RWPE2 (cell line): ENCODE measurements at places on chromosomes 2 and 18.
A peak's percentile ranks its signal among the peaks of the same experiment; 100 is the strongest.

DNA sequence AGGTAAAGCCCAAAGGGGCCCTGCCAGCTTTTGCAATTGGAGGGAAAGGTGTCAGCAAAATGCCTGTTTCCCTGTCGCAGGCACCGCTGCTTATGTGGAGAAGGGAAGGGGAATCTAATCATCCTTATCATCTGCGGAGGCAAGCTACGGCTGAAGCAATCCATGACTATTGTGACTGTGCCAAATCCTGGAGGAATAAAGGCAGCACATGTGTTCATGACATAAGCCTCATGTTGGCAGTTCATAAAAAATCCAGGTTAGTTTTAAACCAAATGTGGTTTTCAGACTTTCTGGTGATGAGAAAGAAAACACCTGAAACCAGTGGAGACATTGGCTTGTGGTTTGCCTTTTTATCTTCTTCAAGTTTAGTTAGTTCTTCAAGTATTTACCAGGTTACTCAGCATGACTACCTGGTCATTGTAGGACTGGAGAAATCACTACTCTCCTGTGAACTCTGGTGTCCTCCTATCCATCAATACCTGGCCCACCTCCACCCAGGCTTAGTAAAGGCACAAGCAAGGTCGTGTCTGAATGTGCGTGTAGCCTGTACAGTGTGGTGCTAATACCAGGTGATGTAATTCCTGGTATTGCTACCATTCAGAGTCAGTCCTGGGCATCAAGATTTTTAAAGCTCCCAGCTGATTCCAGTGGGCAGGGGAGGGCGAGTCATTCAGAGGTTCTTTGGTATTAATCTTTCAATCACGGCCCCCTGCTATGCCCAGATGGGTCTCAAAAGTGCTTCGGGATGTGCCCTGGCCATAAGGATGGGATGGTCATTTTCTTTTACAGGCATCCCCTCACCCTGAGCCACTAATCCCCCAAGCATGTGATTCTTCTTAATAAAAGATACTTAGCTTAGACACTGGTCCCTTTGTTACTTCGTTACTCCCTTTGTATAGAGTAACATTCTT, 96.8 kb downstream of the TGFA start:
- no peak overlapping the region for H3K27ac ChIP-seq
- no peaks in the 10 kb centered on the region for H3K27me3 ChIP-seq
- no peak for DNase-seq
- no peak overlapping the region for H3K4me3 ChIP-seq

GRCh38 chr2:98902209-98903063, 33.6 kb downstream of the CRACDL start:
- H3K36me3 ChIP-seq: no peaks in the 10 kb centered on the region
- H3K4me1 ChIP-seq: no peaks in the 10 kb centered on the region
- no peak for DNase-seq

GRCh38 chr2:2083113-2083758, 247.8 kb downstream of the MYT1L start:
- DNase-seq: no peak
- no peaks in the 10 kb centered on the region for H3K36me3 ChIP-seq
- no peak overlapping the region for H3K4me3 ChIP-seq
- no peaks in the 10 kb centered on the region for H3K27me3 ChIP-seq
- no peaks in the 10 kb centered on the region for H3K4me1 ChIP-seq

DNA sequence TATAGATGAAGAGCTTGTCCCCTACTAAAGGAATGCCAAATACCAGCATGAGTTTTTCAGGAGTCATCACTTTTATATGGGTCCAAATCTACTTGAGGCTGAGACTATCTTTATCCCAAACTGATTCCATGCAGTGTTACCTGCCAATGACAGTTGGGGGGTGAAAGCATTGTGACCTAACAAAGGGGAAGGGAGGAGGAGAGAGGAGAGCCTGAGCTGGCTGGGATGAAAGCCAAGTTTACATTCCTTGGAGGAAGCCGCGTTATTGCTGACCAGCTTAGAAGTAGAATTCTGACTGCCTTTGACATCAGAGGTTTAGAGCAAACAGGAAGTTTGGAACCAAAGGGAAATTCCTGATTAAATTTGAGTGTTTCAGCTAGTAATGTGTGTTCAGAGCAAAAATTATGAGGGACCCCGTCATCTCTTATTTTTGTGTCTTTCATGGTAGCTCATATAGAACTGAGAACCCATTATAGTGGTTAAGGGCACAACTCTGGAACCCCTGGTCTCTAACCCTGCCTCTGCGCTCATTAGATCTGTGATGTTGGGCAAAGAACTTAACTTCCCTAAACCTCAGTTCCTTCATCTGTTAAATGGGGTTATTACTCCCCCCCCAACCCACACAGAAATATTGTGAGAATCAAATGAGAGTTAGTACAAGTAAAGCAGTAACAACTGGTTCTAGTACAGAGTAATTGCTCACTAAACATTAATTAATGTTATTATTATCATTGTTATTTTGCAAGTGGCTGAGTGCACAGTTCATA, 199.3 kb upstream of the EPAS1 start:
- no peaks in the 10 kb centered on the region for H3K36me3 ChIP-seq
- no peak overlapping the region for H3K4me3 ChIP-seq
- H3K27me3 ChIP-seq: no peaks in the 10 kb centered on the region
- peak overlapping the region; percentile 99 for H3K27ac ChIP-seq
- peaks cover 21% of the 10 kb centered on the region for H3K4me1 ChIP-seq

GRCh38 chr2:109157563-109158105, 28.6 kb downstream of the SH3RF3 start:
- no peak overlapping the region for H3K27ac ChIP-seq
- H3K4me3 ChIP-seq: no peak overlapping the region
- H3K27me3 ChIP-seq: no peaks in the 10 kb centered on the region
- DNase-seq: no peak
- H3K4me1 ChIP-seq: no peaks in the 10 kb centered on the region

DNA sequence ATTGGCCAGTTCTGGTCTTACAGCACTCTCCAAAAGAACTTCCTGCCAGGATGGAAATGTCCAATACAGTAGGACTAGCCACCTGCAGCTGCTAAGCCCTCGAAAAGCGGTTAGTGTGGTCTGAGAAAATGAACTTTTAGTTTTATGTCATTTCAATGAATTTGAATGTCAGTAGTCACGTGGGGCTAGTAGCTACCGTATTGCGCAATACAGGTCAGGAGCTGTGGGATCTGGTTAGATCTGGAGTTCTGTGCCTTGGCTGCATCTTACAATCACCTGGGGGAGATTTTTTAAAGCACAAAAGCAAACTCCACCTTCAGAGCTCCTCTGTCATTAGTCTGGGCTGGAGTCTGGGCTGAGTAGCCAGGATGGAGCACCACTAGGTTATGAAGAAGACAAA, 35.9 kb downstream of the C1QL2 start:
- H3K27me3 ChIP-seq: peaks cover 7% of the 10 kb centered on the region
- no peak overlapping the region for H3K4me3 ChIP-seq
- no peak overlapping the region for H3K27ac ChIP-seq
- no peaks in the 10 kb centered on the region for H3K36me3 ChIP-seq

DNA sequence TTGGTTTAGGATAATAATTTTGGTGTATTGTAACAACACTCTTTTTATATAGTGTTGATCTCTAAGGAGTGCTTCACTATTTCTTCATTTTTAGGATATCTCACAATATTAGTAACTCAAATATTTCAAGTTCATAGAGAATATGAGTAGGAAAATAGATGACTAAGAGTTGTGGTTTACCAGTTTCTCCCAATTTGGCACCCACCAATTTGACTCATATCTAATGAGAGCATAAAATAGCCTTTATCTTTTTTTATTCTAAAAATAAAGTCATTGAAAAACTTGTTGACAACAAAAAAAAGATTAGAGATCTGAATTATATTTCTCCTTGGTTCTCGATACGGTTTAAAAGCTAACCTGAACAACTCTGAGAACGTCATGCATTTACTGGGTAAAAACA, 204.0 kb downstream of the PARD3B start:
- no peak overlapping the region for H3K27ac ChIP-seq
- no peak overlapping the region for H3K4me3 ChIP-seq
- DNase-seq: no peak

GRCh38 chr18:379681-380330, 112.0 kb upstream of the THOC1 start:
- no peak for DNase-seq
- no peak overlapping the region for H3K4me3 ChIP-seq
- no peak overlapping the region for H3K27ac ChIP-seq
- H3K36me3 ChIP-seq: no peaks in the 10 kb centered on the region

DNA sequence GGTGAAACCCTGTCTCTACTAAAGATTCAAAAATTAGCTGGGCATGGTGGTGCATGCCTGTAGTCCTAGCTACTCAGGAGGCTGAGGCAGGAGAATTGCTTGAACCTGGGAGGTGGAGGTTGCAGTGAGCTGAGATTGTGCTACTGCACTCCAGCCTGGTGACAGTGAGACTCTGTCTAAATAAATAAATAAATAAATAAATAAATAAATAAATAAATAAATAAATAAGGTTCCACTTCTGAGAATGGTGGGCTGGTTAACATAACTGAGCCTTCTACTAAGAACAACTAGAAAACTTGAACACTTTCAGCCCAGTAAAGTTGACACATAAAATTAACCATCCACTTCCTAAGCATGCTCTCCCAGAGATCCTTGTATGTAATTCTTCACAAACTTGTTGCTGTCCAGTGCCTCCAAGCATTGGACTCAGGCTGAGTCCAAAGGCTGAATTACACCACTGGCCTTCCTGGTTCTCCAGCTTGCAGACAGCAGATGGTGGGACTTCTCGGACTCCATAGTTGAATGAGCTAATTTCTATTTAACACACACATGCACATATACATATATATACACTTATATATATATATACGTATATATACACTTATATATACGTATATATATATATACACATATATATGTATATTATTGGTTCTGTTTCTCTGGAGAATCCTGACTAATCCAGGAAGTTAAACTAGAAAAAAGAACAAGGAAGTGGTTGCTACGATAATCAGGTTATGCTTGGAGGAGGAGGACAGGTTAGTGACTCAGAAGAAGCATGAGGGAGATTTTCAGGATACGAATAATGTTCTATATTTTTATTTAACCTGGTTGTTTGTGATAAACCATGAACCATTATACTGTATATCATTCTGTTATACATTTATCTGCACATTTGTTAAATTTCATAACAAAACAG, 348.8 kb downstream of the METTL4 start:
- H3K4me3 ChIP-seq: no peak overlapping the region
- no peak for DNase-seq
- no peaks in the 10 kb centered on the region for H3K36me3 ChIP-seq
- no peaks in the 10 kb centered on the region for H3K27me3 ChIP-seq

GRCh38 chr18:13393338-13393737, 174.8 kb downstream of the LDLRAD4 start:
- no peaks in the 10 kb centered on the region for H3K4me1 ChIP-seq
- H3K4me3 ChIP-seq: no peak overlapping the region
- no peaks in the 10 kb centered on the region for H3K36me3 ChIP-seq
- H3K27ac ChIP-seq: no peak overlapping the region
- DNase-seq: no peak

- no peaks in the 10 kb centered on the region for H3K4me1 ChIP-seq
- no peaks in the 10 kb centered on the region for H3K36me3 ChIP-seq
- no peak overlapping the region for H3K27ac ChIP-seq
- no peak overlapping the region for H3K4me3 ChIP-seq
- DNase-seq: no peak
Observed at GRCh38 chr18:14947482-14948162, 199.7 kb downstream of the ANKRD30B start.

- DNase-seq: no peak
- H3K36me3 ChIP-seq: peaks cover 5% of the 10 kb centered on the region; the same call in 1 of the 2 replicates
- H3K4me3 ChIP-seq: no peak overlapping the region
- H3K27ac ChIP-seq: no peak overlapping the region
- H3K27me3 ChIP-seq: no peaks in the 10 kb centered on the region
- peaks cover 4% of the 10 kb centered on the region for H3K4me1 ChIP-seq
Observed at GRCh38 chr2:39107724-39108273, 13.1 kb downstream of the SOS1 start.

DNA sequence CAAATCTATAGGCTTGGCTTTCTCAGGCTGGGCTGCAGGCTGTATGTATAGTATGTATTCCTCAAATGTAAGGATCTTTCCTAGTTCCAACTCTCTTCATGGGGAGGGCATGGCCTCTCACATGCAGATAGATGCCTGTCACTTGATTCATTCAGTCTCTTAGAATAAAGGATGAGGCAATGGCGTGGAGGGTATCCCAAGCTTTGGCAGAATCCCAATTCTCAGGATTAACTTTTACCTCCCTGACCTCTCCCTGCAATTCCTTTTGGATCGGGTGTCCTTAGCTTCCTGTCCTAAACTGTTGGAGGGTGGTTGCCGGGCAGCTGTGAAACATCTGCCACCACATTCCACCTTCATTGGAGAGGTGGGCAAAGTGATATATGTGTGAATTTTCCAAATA, 80.3 kb downstream of the INSIG2 start:
- H3K4me3 ChIP-seq: no peak overlapping the region
- H3K27ac ChIP-seq: peak overlapping the region; percentile 60
- peaks cover 14% of the 10 kb centered on the region for H3K4me1 ChIP-seq
- H3K36me3 ChIP-seq: no peaks in the 10 kb centered on the region

GRCh38 chr2:134411828-134412638, 158.2 kb downstream of the MGAT5 start:
- H3K4me1 ChIP-seq: peaks cover 16% of the 10 kb centered on the region
- H3K27ac ChIP-seq: no peak overlapping the region
- H3K4me3 ChIP-seq: no peak overlapping the region

DNA sequence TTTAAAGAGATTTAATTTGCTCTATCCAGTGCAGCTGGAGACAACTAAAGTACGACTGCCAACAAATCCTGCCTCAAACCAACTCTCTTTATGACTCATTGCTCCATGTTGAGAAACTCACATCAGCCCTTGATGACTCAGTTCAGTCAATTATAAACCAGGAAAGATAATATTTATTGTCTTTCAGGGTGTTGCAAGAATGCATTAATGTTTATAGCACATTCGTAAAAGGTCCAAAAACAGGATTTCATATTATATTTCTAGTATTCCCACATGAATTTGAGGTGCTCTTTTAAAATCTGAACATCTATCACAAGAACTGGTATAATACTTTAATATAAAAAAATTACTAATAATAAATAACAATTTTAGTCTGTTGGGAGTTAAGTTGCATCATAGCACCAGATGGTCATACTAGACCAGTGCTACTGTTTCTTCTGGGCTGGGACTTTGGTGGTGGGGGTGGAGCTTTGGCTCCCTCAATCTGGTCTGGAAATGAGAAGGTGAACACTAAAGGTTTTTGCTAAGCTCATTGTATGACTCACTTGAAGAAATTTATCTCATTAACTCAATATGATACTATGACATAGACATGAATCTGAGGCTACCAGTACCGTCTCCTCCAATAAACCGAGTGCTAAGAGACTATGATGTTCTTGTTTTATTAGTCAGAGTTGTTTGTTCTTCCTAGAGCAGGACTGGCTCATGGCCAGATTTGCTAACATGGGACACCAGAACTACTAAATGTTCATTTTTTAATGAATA, 26.6 kb upstream of the MAP3K20 start:
- H3K4me1 ChIP-seq: peaks cover 21% of the 10 kb centered on the region
- DNase-seq: peak; percentile 85
- no peak overlapping the region for H3K4me3 ChIP-seq
- no peaks in the 10 kb centered on the region for H3K36me3 ChIP-seq
- no peaks in the 10 kb centered on the region for H3K27me3 ChIP-seq

- no peak overlapping the region for H3K4me3 ChIP-seq
- H3K4me1 ChIP-seq: peaks cover 9% of the 10 kb centered on the region
- H3K36me3 ChIP-seq: no peaks in the 10 kb centered on the region; the same call in 1 of the 2 replicates
- H3K27me3 ChIP-seq: no peaks in the 10 kb centered on the region
- H3K27ac ChIP-seq: no peak overlapping the region
Observed at GRCh38 chr2:83900862-83901261, 558.2 kb downstream of the SUCLG1 start.
